ENCODE measurements at places on chromosomes 7 and 10. TPM values are rescaled to one million over a fixed set of nuclear protein-coding genes. Genes with fewer than 3 reads are reported as not detected.

GRCh38 chr7:48085433-48085791 lies 3.7 kb upstream of the UPP1 start:
- DNase-seq = no peak

DNA sequence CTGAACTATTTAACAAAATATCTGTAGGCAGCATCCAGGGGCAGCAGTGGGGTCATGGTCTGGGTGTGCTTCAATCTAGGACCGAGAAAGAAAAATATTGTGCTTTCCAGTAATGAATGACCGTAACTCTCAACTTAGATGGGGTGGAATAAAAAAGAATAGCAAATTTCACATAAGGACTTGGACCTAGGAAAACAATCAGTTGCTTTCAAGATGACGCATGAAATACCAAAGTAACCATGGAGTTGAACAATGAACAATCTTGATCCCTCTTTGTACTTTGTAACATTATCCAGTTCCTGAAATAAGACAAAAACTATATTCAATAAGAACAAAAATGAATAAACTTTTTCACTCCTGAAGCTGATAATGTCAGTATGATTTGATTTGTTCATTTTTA lies 167.1 kb downstream of the C7orf25 start:
- no peak for DNase-seq

- peak; percentile 85 for DNase-seq
These were observed 816 bp upstream of the LRRC4 start for GRCh38 chr7:128031901-128032604.

DNA sequence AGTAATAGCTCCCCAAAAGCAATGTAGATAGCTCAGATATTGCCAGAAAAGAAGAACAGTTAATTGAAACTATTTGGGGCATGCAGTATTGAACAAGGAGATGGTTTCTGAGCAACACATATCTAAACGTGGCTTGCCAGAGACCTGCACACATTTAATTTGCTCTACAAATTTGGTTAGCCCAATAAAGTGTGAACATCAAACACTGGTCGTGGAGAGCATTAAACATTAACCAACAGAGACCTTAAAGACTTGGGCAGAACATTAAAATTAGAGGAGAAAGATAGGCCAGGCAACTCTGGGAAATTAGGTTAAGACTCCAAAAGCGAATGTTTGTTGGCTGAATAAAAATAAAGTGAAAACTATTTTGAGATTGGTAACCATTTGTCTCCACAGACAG lies 61.6 kb upstream of the ARID5B start:
- no peak for DNase-seq

DNA sequence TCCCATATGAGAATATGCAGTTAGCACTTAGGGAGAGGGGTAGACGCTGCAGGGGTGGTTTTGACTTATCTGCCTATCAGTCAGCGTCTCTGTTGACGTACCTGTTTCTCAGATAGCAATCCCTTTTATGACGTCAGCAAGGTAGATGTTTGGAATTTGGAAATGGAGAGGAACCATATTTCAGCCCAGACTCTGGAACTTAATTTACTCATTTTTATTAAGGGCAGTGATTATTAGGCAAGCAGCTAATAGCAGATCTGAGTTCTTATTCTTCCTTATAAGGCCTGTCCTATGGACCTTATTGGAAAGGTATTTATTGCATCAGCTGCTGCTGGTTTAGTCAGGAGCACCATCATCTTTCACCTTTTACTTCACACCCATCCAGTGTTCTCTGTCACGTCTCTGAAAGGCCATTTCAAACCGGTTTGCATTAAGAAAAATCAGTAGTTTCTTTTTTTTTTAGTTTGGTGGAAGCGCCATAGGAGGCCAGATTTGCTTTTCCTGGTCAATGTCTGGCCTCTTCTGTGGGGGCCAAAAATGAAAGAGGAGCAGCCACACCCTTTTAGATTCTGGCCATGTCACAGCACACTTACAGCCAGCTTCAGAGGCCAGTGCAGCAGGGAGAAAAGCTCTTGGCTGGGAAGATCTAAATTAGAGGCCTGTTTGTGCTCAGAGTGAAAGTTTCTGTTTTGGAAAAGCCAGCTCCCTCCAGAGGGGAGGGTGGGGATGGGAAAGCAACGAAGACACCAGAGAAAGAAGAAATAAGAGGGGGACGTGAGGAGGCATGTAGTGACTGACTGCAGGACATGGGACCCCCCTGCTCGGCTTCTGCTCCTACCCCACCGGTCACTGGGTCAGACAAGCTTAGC lies 146.3 kb downstream of the TCF7L2 start:
- no peak for DNase-seq

Gene ABCC2
- total RNA-seq = 1.7 TPM
